Suprapubic skin (tissue), 4 donors: ENCODE measurements at places on chromosomes 11 and 22. TPM values are rescaled to one million over a fixed set of nuclear protein-coding genes. Genes with fewer than 3 reads are reported as not detected.
A peak's percentile ranks its signal among the peaks of the same experiment; 100 is the strongest.

The AMOTL1 gene
- total RNA-seq: 82.2 TPM

The MEI1 gene
- total RNA-seq: 5.0 TPM

The OR52N4 gene
- not detected for total RNA-seq

The MIAT gene
- 1.3 TPM for total RNA-seq

The OR10D3 gene
- total RNA-seq: not detected

The GLYATL1 gene
- 6.1 TPM for total RNA-seq

The OVOL1 gene
- total RNA-seq: 177 TPM

The OSM gene
- not detected for total RNA-seq

DNA sequence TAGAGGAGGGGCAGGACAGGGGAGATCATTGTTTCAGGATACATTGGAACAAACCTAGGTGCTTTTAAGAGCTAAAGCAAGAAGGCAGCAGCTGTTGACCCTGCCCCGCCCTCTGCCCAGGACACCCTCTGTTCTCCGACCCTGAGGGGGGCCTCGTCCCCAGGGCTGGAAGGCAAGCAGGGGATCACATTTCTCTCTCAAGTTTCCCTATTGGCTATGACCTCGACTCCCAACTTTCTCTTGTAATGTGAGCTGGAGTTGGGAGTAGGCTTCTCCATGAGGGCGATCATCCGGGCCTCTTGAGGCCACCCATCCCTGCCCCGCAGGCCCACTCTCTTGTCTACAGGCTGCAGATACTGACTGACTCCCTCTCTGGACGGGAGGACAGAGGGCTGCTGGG, 37.7 kb downstream of the DSCAML1 start:
- no peaks in the 10 kb centered on the region for H3K4me1 ChIP-seq
- no peak for DNase-seq
- H3K27me3 ChIP-seq: peaks cover 3% of the 10 kb centered on the region
- H3K36me3 ChIP-seq: no peaks in the 10 kb centered on the region
- no peak overlapping the region for H3K27ac ChIP-seq

DNA sequence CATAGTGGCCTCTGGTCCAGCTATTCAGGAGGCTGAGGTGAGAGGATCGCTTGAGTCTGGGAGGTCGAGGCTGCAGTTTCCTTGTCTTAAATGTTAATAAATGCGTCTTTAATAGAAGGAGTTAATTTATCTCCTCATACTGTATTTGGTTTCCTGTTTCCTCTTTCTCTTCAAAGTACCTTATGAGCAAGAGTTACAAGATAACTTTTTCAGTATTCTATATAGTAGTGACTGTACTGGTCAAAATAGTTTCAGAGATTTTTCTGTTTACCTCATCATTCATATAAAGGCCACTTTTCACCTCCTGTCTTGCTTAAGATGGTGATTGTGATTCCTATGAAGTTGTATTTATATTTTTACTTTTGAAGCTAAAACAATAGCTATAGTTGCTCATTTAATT, 50.9 kb downstream of the MCAM start:
- no peaks in the 10 kb centered on the region for H3K27me3 ChIP-seq
- H3K36me3 ChIP-seq: no peaks in the 10 kb centered on the region
- no peak for DNase-seq
- peaks cover 4% of the 10 kb centered on the region for H3K4me1 ChIP-seq
- no peak overlapping the region for H3K27ac ChIP-seq

DNA sequence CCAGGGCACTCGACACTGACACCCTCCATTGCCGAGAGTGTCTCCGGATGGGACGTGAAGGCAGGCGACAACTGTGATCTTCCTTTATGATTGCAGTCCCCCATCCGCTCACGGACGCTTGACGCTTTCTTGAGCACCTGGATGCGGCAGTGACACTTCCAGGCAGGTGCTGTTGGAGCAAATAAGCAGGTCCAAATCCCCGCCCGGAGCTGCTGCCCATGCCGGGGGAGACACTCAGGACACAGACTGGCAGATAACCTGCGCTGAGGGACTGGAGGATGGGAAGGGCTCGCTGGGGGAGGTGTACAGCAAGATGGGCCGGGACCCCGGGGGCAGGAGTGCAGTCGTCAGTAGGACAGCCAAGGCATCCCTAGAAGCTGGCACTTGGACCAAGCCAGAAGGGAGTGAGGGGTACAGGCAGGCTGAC, 1403.5 kb downstream of the BRD1 start:
- H3K27me3 ChIP-seq: no peaks in the 10 kb centered on the region
- DNase-seq: peak; percentile 62
- no peak overlapping the region for H3K27ac ChIP-seq
- H3K4me3 ChIP-seq: no peak overlapping the region
- no peaks in the 10 kb centered on the region for H3K36me3 ChIP-seq

DNA sequence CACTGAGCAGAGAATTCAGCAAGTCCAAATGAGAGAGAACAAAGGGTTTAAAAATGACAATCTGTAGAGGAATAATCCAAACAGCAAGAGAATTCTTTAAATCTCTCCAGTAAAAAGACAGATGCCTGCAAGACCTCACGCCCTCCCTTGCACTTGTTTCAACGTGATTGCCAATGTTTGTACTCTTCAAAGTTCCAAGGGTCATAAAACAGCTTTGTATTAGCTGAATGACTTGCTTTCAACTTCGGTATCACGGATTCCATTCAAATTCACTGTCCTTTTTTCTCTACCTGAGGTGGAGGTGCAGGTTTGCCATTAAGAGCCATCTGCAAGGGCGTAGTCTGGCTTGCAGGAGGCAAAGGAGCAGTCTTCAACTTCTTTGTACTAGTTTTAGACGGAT, 41.1 kb upstream of the CHRNA10 start:
- peaks cover 62% of the 10 kb centered on the region for H3K36me3 ChIP-seq
- no peak overlapping the region for H3K4me3 ChIP-seq
- H3K4me1 ChIP-seq: peaks cover 21% of the 10 kb centered on the region
- no peaks in the 10 kb centered on the region for H3K27me3 ChIP-seq
- no peak for DNase-seq
- H3K27ac ChIP-seq: no peak overlapping the region

DNA sequence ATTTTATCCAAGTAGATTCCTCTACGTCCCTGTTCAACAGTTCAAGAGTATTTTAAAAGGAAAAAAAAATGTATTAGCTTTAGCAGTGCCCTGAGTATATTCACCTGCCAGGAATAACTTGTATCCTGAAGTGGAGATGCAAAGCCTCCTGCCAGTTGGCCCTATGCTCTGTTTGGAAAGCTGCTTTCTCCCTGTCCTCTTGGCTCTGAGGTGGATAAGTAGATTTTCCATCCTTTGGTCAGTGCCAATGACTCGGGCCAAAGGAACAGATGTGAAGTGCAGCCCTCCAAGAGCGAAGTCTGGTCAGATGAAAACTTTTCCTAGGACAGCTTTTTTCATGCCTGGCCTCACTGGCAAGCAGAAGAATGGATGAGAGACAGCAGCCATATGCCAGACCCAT, 839.9 kb upstream of the TENM4 start:
- H3K4me3 ChIP-seq: no peak overlapping the region
- no peak for DNase-seq
- H3K4me1 ChIP-seq: peaks cover 7% of the 10 kb centered on the region
- no peak overlapping the region for H3K27ac ChIP-seq
- H3K36me3 ChIP-seq: no peaks in the 10 kb centered on the region

GRCh38 chr11:70755410-70756158, 357.3 kb downstream of the CTTN start:
- no peaks in the 10 kb centered on the region for H3K36me3 ChIP-seq
- peaks cover 17% of the 10 kb centered on the region for H3K27me3 ChIP-seq
- H3K4me3 ChIP-seq: no peak overlapping the region
- peaks cover 4% of the 10 kb centered on the region for H3K4me1 ChIP-seq

DNA sequence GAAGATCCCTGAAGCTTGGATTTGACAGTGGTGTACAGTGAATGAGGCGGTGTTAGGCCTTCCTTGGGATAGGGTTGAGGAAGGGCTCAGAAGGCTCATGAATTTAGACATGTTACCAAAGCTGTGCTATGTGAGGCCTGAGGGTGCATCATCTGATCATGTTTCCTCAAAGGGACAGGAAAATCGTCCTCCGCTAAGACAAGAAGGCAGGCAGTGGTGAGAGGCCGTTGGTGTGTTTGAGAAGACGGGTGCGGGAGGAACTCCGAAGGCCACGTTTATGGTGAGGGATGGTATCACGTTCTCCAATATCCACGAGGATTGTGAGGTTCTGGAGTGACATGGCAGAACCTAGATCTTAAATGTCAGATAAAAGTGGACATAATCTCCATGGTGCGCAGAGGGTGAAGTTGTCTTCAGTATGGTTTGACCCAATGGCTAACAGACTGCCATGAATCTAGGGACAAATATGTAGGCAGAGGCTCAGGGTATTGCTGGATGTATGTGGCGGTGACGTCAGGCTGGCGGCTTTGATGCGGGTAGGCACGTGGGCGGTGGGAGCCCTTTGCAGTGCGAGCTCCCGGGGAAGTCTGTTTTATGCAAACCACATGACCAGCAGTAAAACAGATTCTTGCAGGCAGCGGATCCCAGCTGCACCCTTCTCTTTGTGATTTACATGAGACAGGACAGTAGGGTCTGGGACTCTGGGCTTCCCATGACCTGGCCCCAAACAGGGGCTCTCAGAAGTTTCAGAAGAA, 242.3 kb upstream of the B3GAT1 start:
- H3K4me1 ChIP-seq: no peaks in the 10 kb centered on the region
- H3K27ac ChIP-seq: no peak overlapping the region
- no peak overlapping the region for H3K4me3 ChIP-seq
- no peak for DNase-seq

GRCh38 chr22:30266445-30267381, at the start of gene OSM:
Gene OSM, minus strand, starts transcription at chr22:30266851. Its CDS starts 52 bp downstream, at chr22:30266799.
- DNase-seq: peak; percentile 90
- H3K27ac ChIP-seq: peak within 1 kb of the TSS; percentile 15
- peaks cover 16% of the 10 kb centered on the region for H3K4me1 ChIP-seq
- H3K4me3 ChIP-seq: peak within 1 kb of the TSS; percentile 36
- no peaks in the 10 kb centered on the region for H3K36me3 ChIP-seq

GRCh38 chr11:32885556-32885955, 7.1 kb upstream of the QSER1 start:
- no peaks in the 10 kb centered on the region for H3K4me1 ChIP-seq
- no peak overlapping the region for H3K27ac ChIP-seq
- H3K4me3 ChIP-seq: no peak overlapping the region
- H3K36me3 ChIP-seq: no peaks in the 10 kb centered on the region
- no peaks in the 10 kb centered on the region for H3K27me3 ChIP-seq

- no peak overlapping the region for H3K27ac ChIP-seq
- DNase-seq: no peak
- no peaks in the 10 kb centered on the region for H3K36me3 ChIP-seq
- H3K4me1 ChIP-seq: peaks cover 31% of the 10 kb centered on the region
- no peak overlapping the region for H3K4me3 ChIP-seq
Measured at GRCh38 chr11:130308059-130308458, 6.7 kb downstream of the ZBTB44 start.

GRCh38 chr11:6825231-6825744, 20.2 kb upstream of the OR10A5 start:
- no peaks in the 10 kb centered on the region for H3K27me3 ChIP-seq
- H3K4me1 ChIP-seq: no peaks in the 10 kb centered on the region
- DNase-seq: no peak
- no peaks in the 10 kb centered on the region for H3K36me3 ChIP-seq
- H3K4me3 ChIP-seq: no peak overlapping the region

- peaks cover 40% of the 10 kb centered on the region for H3K27me3 ChIP-seq
- H3K4me1 ChIP-seq: peaks cover 34% of the 10 kb centered on the region
- H3K27ac ChIP-seq: peak overlapping the region; percentile 70
- peaks cover 4% of the 10 kb centered on the region for H3K36me3 ChIP-seq
- DNase-seq: peak; percentile 89
- peak overlapping the region; percentile 61 for H3K4me3 ChIP-seq
Measured at GRCh38 chr11:66289548-66290329, 796 bp upstream of the YIF1A start.

DNA sequence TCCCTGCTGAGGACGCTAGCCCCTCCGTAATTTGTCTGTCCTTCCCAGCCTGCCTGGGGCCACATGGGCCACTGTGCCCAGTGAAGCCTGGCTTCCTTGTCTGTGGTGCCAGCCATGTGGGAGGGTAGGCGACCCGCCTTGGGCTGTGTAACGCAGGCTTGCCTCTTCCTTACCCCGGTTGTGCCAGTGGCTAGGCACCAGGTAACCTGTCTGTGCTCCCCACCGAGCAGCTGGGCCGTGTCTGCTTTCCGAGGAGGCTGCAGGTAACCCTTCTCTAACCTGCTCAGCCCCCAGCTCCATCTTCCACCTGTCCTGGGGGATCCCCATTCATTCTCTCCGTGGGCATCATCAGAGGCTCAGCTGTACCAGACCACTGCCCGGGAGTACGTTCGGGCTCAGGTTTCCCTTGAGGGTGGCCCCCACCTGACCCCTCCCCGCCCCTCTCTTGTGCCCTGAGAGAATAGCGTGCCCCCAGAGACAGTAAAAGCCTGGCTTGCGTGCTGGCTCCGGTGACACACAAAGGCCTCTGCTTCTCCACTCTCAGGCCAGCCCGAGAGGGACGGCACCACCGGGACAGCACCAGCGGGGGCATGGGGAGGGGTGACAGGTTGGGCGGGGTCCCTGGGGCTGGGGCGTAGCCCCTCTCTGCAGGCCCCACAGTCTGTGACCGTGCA, 79.1 kb downstream of the CDKN1C start:
- H3K4me1 ChIP-seq: peaks cover 18% of the 10 kb centered on the region
- no peak overlapping the region for H3K27ac ChIP-seq
- H3K27me3 ChIP-seq: peaks cover 5% of the 10 kb centered on the region
- H3K36me3 ChIP-seq: no peaks in the 10 kb centered on the region
- peak; percentile 76 for DNase-seq
- no peak overlapping the region for H3K4me3 ChIP-seq

- no peaks in the 10 kb centered on the region for H3K4me1 ChIP-seq
- no peak overlapping the region for H3K4me3 ChIP-seq
- peaks cover 10% of the 10 kb centered on the region for H3K27me3 ChIP-seq
Measured at GRCh38 chr11:116412118-116412889, 360.5 kb downstream of the BUD13 start.

- H3K27me3 ChIP-seq: peaks cover 5% of the 10 kb centered on the region
- H3K36me3 ChIP-seq: no peaks in the 10 kb centered on the region
- no peak overlapping the region for H3K4me3 ChIP-seq
- H3K4me1 ChIP-seq: no peaks in the 10 kb centered on the region
- DNase-seq: no peak
Measured at GRCh38 chr11:134543241-134543640, 131.2 kb upstream of the B3GAT1 start.

GRCh38 chr11:68032997-68033707, 2.7 kb downstream of the NDUFS8 start:
- H3K27me3 ChIP-seq: no peaks in the 10 kb centered on the region
- no peak for DNase-seq
- H3K4me3 ChIP-seq: no peak overlapping the region
- peaks cover 17% of the 10 kb centered on the region for H3K36me3 ChIP-seq
- H3K4me1 ChIP-seq: peaks cover 62% of the 10 kb centered on the region

GRCh38 chr11:1997755-1998154, at the start of gene H19:
Gene H19, minus strand, starts transcription at chr11:1997842.
- no peaks in the 10 kb centered on the region for H3K36me3 ChIP-seq
- no peak within 1 kb of the TSS for H3K4me3 ChIP-seq
- no peaks in the 10 kb centered on the region for H3K27me3 ChIP-seq
